Activated CD4-positive, CD25-positive, alpha-beta regulatory T cell treated with anti-CD3 and anti-CD28 coated beads, Interleukin-2, amount 50 U/mL, for 24 hours (primary cell): ENCODE measurements at places on chromosomes 3 and 15.

- ATAC-seq = no peak
These were observed 316.9 kb upstream of the ICE2 start for GRCh38 chr15:60795889-60796288.

- peak; percentile 36 for ATAC-seq
These were observed 2.4 kb downstream of the SIAH2 start for GRCh38 chr3:150760431-150761200.

DNA sequence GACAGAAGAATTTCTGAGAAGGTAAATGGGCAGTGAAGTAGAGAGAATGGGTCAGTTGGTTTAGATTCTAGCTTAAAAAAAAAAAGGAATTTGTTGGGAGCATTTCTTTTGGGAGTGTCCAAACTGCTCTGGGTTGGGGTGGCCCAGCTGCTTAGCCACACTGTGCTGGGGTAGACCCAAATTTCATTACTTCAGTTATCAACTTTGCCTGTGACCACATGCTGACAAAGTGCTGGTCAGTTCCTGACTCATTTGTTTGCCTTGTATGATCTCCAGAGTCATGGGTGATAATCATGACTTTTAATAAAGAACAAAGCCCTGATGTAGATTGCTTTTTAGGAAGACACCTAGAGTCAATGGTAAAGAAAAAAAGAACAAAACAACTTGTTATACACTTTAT, 121.5 kb upstream of the FGF7 start:
- ATAC-seq = no peak

DNA sequence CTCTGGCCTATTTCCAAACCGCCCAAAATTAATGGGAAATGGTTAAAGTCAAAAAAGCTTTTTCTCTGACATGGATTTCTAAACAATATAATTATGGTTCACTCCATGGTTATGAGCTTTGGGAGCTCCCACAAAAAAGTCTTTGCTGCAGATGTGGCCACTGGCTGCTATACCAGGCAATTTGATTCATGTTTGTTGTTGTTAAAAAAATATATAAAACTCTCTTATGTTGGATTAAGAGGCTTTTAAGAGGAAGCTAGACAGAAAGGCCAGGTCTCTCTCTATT, 258.6 kb downstream of the TIGIT start:
- ATAC-seq = no peak

DNA sequence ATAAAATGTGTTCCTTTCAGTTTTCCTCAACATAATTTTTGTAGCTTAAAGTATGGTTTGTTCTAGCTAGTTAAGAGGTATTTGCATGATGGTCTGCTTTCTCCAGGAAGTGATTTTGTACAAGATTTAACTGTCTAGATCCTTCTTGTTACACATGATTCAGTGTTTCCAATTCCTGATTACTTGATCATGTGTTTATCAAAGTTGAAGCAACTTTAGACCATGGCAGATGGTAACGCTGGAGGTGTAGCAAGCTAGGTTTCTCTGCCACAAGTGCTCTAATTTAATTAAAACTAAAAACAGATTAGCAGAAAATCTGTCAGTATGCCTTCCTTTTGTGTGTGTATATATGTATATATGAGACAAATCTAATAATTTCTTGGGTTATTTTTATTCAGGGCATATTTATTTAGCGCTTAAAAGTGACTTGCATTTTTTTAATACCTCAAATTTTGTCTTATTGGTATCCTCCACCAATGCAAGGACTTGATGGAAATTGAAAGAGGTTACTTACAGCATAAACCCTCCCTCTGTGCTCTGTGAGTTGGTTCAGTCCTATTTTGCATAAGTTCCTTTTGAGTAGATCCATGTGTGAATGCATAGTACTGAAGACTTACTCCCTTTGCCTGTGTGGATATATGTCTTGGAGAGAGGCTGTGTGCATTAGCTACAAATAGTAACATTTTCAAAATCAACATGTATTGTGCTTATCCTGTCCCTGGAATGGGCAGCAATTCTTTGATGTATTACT, 157.3 kb upstream of the CGNL1 start:
- no peak for ATAC-seq

DNA sequence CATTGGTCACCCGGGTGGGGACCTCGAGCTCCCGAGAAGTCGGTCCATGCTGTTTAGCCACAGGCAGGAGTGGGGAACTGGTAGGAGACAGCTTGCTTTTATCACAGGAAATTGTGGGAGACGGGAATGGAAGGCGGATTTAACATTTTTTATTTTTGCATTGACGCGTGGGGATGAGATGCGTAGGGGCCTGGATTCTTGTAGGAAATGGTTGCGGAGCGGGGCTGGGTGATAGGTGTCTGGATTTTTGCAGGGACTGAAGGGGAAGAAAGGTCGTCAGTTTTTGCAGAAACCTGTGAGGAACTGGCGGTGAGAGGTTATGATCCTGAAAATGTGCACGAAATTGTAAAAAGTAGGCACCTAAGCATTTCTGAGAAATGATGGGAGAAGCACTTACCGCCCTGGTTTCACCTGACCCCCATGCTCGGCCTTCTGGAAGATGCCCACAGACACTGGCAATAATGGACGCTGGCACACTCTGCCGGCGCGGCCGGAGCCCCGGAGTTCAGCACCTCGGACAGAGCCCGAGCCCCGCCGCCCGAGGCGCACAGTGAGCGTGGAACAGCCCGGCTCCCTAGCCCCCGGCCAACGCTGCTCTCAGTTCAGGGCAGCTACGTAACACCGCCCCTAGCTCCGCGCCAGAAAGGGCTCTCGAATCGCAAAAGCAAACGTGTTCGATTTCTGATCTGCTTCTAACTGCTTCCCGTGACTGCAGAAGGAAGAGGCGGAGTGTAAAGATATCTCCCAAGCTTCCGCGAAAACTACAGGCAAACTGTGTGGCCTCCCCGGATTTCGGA, 928 bp downstream of the ANKRD34C start:
- ATAC-seq = peak; percentile 17

DNA sequence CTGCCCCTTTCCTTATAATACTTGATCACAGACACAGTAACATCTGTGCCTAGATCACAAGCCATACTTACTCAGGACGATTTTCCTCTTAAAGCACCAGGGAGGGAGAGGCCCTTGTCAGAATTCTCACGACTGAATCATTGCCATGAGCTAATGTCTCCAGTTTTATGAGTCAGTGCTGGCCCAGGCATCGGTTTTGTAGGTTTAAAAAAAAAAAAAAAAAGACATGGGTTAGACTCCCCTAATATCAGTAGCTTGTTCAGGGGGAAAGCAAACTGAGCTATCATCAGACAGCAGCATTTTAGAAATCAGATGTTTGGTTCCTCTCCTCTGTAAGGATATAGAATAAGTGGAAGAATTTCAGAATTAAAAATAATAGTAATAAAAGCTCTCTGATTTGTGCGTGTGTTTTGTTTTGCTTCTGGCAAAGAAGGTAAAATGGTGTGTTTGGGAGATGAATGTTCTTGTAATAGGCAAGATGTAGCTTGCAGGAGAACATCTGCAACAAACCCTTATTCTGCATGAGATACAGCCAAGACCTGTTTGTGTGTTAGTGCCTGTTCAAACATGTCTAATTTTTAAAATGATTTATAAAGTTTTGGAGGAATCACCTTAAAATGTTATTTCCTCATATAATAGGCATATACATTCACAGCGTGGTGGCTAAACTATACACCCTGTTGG, 193.6 kb downstream of the TP63 start:
- ATAC-seq = no peak

GRCh38 chr3:13173186-13173585, 100.0 kb upstream of the IQSEC1 start:
- ATAC-seq = no peak

- ATAC-seq = no peak
These were observed 237.8 kb upstream of the GADL1 start for GRCh38 chr3:31132132-31132769.

- no peak for ATAC-seq
These were observed 18.3 kb downstream of the TBC1D21 start for GRCh38 chr15:73891328-73892315.

DNA sequence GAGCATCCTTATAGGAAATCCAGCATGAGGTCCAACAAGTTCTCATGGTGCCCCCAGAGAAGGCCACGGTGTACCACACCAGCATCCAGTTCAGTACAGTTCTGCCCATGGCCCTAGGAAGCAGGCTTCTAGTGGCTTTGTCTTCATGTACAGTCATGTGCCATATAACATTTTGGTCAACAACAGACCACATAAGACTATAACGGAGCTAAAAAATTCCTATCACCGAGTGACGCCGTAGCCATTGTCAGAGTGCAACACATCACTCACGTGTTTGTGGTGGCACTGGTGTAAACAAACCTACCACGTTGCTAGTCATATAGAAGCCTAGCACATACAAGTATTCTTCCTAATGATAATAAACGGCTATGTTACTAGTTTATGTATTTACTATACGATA, 209.0 kb downstream of the ARRDC4 start:
- ATAC-seq = no peak

DNA sequence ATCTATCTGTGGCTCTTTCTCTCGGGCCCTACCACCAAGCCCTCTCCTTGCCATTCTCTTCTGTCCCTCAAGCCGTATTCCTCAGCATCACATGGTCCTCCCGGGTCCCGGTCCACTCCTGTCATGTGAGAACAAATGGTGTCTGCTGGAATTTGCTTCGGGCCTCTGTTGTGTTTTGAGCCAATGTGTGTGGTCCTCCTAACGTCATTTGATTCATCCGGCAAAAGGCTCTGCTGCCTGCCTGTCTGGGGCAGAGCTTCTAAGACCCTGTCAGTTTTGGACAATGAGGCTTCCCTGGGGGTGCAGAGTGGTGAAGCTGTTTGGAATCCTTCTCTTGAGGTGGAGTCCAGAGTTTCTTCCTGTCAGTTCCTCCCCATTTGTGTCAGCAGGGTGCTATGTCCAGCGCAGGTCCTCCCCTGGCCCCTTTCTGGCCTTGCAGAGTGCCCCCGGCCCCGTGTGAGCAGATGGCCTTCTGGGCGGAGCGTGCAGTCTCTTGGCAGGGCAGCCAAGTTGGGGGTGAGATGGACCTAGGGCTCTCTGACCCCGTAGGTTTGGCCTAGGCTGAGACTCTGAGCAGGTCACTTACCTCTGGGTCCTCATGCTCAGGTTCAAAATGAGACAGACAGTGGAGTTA, 93.6 kb downstream of the APBA2 start:
- ATAC-seq = no peak

- no peak for ATAC-seq
These were observed 60.4 kb downstream of the P3H2 start for GRCh38 chr3:190060192-190060775.

- ATAC-seq = no peak
These were observed 80.6 kb upstream of the PRR20G start for GRCh38 chr3:127368186-127369032.

- ATAC-seq = peak; percentile 59
These were observed at the start of gene MYO1E for GRCh38 chr15:59372352-59373211. MYO1E (minus strand) TSS chr15:59372871; CDS start chr15:59372500, 371 bp downstream.

- no peak for ATAC-seq
These were observed 52.6 kb downstream of the NMD3 start for GRCh38 chr3:161273589-161274218.

DNA sequence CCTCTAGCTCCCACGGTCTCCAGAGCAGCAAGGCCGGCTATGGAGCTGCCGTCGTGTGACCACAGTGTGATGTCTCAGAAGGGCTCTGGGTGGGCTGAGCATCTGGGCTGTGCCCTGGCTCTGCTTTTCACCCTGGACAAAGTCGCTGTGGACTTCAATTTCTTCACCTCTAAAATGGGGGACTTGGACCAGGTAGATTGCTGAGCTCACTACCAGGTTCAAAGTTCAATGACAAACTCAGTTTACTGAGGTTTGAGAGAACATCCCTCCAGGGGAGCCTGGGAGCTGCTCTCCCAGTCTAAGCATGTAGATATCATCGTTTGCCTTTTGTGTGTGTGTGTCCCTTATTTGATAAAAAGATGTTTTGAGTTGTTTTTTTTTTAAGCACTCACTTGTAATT, 25.1 kb downstream of the RLBP1 start:
- no peak for ATAC-seq

DNA sequence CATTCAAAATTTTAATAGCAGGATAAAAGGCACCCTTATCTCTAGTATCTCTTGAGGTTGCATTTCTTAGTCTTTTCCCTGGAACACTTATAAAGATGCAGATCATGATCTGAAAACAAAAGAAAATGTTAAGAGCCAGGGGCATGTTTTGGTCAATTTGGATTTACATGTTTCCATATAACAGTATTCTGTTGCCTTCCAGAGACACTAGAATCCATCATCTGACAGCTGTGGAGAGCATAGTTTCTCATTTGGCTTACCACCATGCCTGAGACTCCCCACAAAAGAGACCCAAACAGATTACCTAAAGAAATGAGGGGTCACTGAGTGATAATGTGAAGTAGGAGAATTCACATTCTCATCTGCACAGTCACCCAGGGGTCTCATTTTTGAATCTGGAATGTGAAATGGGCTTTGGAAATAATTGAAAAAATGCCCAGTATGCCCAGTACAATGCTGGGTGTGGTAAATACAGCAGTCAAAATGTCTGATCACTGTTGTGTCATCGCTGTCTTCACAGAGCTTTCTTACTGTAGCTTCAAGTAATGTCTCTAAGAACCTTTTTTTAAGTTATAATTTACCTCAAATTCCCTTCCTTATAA, 79.9 kb upstream of the ZBTB20 start:
- ATAC-seq = no peak

- ATAC-seq = no peak
These were observed 179.4 kb upstream of the DPH6 start for GRCh38 chr15:35725353-35725752.
